ENCODE measurements at places on chromosomes 7 and 10. TPM values are rescaled to one million over a fixed set of nuclear protein-coding genes. Genes with fewer than 3 reads are reported as not detected.

The CHAT gene
- not detected for total RNA-seq

The FGL2 gene
- total RNA-seq: not detected

The PIP gene
- not detected for total RNA-seq

The PPA1 gene
- total RNA-seq: 215 TPM

The EPO gene
- not detected for total RNA-seq

The RTKN2 gene
- total RNA-seq: 0.84 TPM

The GJD4 gene
- not detected for total RNA-seq

The BHLHA15 gene
- 0.66 TPM for total RNA-seq

The CALHM3 gene
- total RNA-seq: 0.45 TPM

The BCCIP gene
- total RNA-seq: 145 TPM

The FAM200A gene
- total RNA-seq: 4.6 TPM

The TRIM50 gene
- not detected for total RNA-seq

All from A549 treated with DMSO at 1 μM for 4 hours (cell line).